ENCODE measurements at places on chromosomes 7 and 10. TPM values are rescaled to one million over a fixed set of nuclear protein-coding genes. Genes with fewer than 3 reads are reported as not detected.

DNA sequence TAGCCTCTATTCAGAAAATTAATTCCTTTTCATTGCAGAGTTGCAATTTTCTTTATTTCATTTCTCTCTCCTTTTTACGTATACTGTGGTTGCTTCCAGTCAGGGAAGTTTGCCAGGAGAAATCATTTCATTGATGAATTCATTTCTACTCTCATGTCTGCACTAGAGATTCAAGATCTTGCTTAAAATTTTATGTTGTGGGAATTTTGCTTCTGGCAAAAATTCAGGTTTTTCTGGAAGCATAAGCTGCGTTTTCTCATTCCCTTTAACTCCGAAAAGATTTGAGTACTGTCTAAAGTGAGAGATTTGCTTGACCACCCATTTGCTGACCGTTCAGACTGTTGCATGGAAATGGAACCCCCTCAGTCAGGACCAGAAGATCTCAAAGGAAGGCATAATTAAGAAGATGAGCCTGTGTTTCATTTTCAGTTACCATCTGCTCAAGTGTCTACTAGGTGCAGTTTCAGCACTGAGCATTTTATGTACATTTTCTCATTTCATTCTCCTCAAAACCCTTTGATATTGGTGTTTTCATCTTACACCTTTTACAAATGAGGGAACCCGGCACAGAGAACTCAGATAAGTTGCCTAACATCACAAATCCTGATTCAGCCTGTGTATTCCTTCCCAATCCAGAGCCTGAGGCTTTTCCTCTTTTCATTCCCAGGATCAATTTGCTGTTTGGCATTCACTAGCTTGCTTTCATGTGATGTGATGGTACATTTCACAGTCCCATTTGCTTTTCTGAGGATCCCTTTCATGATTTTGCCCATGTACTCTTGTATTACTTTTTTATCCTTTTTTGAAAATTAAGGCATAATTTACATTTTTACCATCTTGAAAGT, 3.9 kb downstream of the PTPRZ1 start:
- DNase-seq: no peak

Gene ECHDC3
- polyA plus RNA-seq: 9.4 TPM

DNA sequence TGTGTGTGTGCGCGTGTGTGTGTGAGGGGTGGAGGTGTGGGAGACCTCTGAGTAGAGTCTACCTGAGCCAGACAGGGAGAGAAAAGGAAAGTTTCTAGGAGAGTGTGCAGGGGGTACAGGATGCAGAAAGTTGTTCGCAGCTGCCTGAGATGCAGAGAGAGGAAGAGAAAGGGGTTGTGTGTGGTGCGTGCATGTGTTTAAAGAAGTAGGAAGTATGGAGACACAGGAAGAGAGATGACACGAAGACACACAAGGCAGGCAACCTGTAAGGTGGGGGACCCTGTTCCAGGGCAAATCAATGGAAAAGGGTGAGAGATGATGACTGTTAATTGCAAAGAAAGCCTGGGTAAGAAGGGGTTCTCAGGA, 52.2 kb downstream of the C10orf105 start:
- no peak for DNase-seq

Gene GNAT3
- not detected for polyA plus RNA-seq

DNA sequence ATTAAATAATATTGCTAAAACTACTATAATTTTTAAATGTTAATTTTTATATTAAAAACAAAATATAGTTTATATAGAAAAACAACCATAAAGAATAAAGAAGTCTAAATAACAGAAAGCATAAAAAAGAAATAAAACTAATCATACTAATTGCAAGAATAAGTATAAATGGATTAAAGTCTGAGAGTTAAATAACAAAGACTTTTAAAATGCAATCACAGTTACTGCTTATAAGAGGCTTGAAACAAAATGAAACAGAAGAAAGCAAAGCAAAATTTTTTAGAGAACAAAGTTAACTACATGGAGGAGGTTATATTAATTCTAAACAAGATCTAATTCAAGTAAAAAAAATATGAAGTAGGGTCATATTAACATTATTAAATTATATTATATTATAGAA, 41.1 kb downstream of the PRR15 start:
- no peak for DNase-seq

Gene THSD7A
- polyA plus RNA-seq: 86.8 TPM

GRCh38 chr10:44898665-44899064, 12.5 kb upstream of the TMEM72 start:
- DNase-seq: no peak

DNA sequence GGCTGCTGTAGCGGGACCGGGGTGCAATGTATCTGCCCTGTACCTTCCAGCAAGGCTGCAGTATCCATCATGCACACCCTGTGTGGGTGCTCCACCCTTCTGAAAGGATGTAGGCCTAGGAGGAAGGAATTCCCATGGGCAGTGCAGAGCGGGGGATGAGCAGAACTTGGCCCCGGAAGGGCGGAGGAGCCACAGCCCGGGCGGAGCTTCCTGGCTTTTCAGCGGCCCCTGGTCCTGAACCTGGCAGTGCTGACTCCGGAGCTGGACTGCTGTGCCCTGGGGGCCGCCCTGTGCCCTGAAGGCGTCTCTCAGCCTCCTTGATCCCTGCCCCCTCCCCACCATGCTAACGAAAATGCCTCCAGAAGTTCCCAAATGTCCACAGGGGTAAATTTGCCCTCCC, 175.8 kb downstream of the TCERG1L start:
- DNase-seq: no peak

Gene ADGRA1
- polyA plus RNA-seq: 1.8 TPM

DNA sequence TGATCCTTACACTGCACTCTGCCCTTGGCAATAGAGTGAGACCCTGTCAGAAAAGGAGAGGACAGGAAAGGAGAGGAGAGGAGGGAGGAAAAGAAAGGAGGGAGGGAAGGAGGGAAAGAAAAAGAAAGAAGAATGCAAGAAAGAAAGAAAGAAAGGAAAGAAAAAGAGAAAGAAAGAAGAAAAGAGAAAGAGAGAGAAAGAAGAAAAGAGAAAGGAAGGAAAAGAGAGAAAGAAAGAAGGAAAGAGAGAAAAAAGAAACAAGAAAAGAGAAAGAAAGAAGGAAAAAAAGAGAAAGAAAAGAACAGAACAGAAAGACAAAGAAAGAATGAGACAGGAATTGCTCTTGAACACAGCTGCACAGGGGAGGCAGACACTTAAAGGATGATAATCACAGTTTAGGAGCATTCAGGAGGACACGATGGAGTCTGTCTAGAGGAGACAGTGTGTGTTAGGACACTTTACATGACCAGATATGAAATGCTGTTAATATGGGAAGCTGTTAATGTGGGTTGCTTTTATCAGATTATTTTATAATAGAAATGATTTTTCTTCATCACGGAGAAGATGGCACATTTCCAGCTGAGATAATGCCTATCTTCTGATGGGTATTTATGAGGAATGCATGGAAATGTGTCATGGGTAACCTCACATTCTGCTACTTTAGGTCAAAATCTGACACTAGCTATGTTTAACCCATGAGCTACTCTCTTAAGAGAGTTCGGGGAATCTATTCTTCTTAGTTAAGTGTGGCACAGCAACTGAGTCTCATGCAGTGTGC, 160.5 kb downstream of the BAMBI start:
- no peak for DNase-seq

GRCh38 chr10:104862-105565, 30.2 kb upstream of the ZMYND11 start:
- no peak for DNase-seq

- DNase-seq: no peak
Measured at GRCh38 chr7:44638611-44639557, 32.5 kb downstream of the OGDH start.

Measured in right renal pelvis (tissue), 4 donors.